ENCODE measurements at places on chromosomes 12 and 14. TPM values are rescaled to one million over a fixed set of nuclear protein-coding genes. Genes with fewer than 3 reads are reported as not detected.

Gene KRT2
- polyA plus RNA-seq: not detected

GRCh38 chr12:121741743-121742142, 29.2 kb downstream of the TMEM120B start:
- no peak for DNase-seq

GRCh38 chr14:24681056-24681455, 47.1 kb upstream of the GZMB start:
- no peak for DNase-seq

GRCh38 chr12:4148418-4149056, 125.0 kb upstream of the CCND2 start:
- DNase-seq: no peak

GRCh38 chr14:64758691-64759554, 54.7 kb downstream of the PLEKHG3 start:
- peak; percentile 66 for DNase-seq

Gene VWF
- 94.1 TPM for polyA plus RNA-seq

- no peak for DNase-seq
These were observed 91.8 kb upstream of the USP15 start for GRCh38 chr12:62168411-62168810.

DNA sequence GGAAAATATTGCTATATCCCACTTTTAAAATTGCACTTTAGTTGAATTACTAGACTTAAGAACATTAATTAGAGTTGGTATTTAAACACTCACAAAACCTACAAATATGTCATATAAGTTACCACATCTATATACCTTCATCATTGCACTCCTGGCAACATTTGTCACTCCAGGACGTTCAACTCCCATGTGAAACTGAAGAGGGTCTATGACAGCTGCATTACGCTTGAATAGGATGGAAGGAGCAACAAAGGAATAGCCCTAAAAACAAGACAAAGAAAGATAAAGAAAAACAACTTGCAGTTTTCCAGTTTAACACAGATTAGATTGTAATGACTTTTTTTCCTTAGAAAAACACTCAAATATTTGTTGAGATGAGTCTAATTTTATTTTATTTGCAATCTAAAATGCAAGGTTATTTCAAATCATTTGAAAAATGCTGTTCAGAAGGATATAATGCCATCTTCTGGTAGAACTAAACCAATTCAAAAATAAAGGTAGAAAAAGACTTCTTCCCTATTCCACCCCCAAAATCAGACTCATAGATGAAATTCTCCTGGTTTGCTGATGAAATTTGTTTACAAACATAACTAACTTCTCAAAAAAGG, 84.3 kb upstream of the TTC7B start:
- no peak for DNase-seq

DNA sequence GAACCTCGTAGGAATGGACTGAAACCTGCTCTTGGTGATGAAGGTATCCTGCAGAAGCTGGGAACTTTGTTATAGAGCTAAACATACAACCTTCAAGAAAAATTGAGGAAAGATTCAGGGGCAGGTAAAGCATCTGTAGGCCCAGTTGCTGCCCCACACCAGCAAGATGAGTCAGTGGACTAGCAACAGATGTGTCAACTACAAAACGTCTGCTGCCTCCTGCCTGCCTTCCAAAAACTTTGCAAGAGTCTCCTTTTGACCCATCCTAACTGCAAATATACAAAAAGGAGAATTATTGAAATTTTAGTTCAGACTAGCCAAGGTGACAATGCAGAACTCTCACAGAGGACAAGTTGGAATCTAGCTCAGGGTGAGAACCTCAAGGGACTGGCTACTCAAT, 60.9 kb upstream of the TMTC1 start:
- no peak for DNase-seq

All from muscle of back (tissue), 13 donors.